Foreskin melanocyte (primary cell): ENCODE measurements at places on chromosomes 12 and 14.

DNA sequence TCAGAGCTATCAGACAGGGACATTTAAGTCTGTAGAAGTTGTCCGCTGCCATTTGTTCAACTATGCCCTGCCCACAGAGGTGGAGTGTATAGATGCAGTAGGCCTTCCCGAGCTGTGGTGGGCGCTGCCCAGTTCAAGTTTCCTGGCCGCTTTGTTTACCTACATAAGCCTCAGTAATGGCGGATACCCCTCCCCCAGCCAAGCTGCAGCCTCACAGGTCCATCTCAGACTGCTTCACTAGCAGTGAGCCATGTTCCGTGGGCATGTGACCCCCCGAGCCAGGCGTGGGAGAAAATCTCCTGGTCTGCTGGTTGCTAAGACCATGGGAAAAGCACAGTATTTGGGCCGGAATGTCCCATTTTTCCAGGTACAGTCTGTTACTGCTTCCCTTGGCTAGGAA is 165.9 kb downstream of the MIPOL1 start:
- no peak for DNase-seq

DNA sequence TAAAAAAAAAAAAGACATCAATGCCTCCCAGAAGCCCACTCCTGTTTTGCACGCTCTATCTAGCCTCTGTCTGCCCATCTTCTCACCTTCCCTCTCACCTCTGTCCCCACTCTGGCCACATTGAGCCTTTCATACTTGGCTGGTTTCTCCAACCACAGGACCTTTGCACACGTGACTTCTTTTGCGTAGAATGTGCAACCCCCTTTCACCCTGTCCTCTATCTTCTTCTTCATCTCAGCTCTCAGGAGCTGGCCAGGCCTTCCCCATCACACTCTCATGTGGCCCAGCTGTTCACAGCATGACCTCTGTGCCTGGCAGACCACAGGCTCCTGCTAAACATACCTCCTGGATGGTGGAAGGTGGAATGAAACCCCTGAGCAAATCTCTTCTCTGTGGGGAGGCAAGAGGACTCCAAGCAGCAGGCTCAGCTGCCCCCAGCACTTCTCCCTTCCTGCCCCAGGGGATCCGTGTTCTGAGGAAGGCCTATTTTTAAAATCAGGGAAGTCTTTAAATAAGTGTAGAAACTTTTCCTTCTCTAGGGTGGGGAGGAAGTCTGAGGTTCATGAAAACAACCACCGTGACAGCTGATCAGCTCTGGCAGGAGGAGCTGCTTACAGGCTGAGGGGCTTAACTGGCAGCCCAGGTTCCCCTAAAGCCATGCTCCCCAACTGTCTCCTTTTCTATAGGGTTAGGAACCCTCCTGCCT is 11.6 kb downstream of the HVCN1 start:
- DNase-seq, result no peak

- DNase-seq, result no peak
These were observed 43.0 kb downstream of the TXNRD1 start for GRCh38 chr12:104258476-104259067.

- peak; percentile 96 for DNase-seq
These were observed 142.9 kb upstream of the BTG1 start for GRCh38 chr12:92288561-92288960.

- DNase-seq, result no peak
These were observed 330.9 kb downstream of the TMEM121 start for GRCh38 chr14:105857220-105857825.

- no peak for DNase-seq
These were observed 79.2 kb downstream of the DAD1 start for GRCh38 chr14:22509751-22510300.

GRCh38 chr14:104284107-104284592 is 145.8 kb downstream of the KIF26A start:
- no peak for DNase-seq

DNA sequence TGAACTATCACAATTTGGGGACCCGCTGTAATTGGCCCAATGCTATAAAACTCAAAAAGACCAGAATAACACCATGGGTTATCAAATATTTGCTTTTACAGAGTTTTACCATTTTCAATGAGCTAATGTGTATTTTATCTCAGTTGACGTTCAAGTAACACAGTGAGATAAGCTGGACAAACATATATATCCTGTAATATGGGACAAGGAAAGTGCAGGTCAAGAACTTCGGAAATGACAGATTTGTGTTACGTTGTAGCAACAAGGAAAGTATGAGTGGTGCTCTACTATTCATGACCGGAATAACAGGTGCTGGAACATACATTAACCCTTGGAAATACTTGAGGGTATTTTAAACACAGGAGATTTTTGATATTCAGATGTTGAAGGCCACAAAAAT is 566.4 kb upstream of the FLRT2 start:
- DNase-seq, result no peak
